ENCODE measurements at places on chromosomes 11 and 22.

DNA sequence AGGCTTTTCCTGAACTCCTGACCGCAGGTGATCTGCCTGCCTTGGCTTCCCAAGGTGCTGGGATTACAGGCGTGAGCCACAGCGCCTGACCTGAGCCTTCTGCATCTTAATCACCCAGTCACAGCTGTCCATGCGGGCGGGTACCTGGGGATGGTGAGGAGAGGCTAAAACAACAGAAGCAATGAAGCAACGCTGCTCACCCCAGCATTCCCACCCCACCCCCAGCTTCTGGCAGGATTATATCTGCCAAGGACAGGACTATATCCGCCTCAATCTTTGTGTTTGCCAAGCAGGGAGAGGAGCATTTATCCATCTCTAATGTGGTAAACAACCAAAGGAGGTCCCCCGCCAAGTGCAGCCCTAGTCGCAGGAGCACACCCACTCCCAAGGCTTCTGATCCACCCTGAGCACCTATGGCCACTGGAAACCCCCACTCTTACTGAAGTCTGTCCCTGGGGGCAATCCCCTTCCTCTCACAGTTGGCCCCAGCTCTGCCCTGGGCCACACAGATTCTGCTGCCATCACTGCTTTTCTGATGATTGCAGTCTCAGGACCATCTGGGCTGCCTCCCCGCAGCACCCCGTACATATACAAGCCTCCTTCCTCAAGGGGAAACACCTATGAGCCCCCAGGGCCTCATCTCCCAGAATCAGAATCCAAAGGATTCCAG lies 8.8 kb upstream of the LGALS2 start:
- DNase-seq = no peak
- no peak overlapping the region for H3K4me3 ChIP-seq
- H3K36me3 ChIP-seq = no peaks in the 10 kb centered on the region

- H3K36me3 ChIP-seq = no peaks in the 10 kb centered on the region
- no peak for DNase-seq
- H3K4me1 ChIP-seq = peaks cover 21% of the 10 kb centered on the region
- H3K4me3 ChIP-seq = no peak overlapping the region
Measured at GRCh38 chr22:50062509-50063135, 4.5 kb upstream of the TTLL8 start.

DNA sequence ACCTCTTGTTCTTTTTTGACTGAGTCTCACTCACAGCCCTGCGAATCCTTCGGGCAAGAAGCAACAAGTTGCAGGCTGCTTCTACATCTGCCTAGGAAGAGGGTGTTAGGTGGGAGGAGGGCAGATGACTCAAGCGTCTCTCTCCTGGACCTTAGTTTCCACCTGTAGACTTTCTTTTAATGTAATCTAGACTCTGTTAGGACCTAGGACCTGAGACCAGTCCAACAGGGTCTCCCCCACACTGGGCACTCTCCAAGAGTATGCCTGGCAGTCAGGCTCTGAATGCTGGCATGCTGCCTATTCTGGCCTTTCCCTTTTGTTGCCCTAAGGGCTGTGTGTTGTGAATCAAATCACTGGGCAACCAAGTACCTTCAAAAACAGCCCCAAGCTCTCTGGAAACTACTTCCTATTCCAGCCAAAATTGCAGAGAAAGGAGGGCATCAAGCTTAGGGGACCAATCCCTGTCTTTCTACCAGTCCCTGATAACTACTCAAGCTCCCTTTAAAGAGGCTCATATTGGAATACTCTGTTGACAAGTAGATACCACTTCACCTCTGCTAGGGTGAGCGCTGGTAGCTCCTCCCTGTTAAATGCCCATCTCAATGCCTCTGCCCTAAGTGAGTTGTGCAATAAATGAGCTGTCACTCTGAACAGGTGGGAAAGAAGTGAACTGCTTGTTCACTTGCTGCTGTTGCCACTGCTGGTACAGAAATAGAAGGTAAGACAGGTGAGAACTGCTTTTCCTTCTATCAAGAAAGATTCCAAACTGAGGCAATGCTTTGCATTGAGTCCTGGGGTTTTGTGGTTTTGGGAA lies at the start of gene BBOX1:
Gene BBOX1 (plus strand): TSS at position 514 of the 814 bp plus-strand sequence. CDS start 14,616 bp downstream, outside the sequence.
- H3K27ac ChIP-seq = no peak within 1 kb of the TSS
- no peaks in the 10 kb centered on the region for H3K4me1 ChIP-seq
- no peaks in the 10 kb centered on the region for H3K36me3 ChIP-seq
- no peaks in the 10 kb centered on the region for H3K27me3 ChIP-seq
- H3K4me3 ChIP-seq = no peak within 1 kb of the TSS

DNA sequence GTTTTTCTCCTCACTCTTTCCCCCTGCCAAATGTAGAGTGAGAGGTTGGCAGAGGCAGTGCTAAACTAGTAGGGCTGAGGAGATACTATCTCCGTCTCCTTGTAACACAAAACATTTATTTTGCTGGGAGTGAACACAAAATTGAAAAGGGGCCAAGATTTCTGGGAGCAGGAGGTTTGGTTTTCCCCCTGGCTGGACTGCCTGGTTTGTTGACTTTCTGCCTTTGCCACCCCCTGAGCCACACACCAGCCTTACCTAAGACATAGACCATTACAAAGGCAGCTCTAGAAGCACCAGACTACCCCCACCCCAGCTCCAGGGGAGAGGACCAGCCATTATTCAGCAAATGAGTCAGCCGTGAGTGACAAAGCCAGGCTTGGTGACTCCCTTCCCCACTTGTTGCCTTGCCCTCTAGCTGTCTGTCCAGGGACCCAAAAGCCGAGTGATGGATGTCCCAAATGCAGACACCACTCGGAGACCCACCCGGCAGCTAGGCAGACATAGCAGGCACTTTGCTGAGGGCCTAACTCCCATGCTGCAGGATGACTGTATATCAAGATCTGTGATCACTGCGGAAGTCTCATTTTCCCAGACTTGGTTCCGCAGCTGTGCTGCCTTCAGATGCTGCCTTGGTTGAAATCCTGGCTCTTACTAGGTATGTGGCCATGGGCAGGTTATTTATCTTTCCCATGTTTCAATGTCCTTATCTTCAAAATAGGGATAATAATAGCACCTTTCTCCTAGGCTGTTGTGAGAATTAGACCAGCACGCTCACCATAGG lies 17.7 kb upstream of the CDON start:
- peaks cover 25% of the 10 kb centered on the region for H3K4me1 ChIP-seq
- H3K36me3 ChIP-seq = no peaks in the 10 kb centered on the region
- no peak for DNase-seq
- peak overlapping the region; percentile 10 for H3K27ac ChIP-seq
- H3K27me3 ChIP-seq = no peaks in the 10 kb centered on the region

DNA sequence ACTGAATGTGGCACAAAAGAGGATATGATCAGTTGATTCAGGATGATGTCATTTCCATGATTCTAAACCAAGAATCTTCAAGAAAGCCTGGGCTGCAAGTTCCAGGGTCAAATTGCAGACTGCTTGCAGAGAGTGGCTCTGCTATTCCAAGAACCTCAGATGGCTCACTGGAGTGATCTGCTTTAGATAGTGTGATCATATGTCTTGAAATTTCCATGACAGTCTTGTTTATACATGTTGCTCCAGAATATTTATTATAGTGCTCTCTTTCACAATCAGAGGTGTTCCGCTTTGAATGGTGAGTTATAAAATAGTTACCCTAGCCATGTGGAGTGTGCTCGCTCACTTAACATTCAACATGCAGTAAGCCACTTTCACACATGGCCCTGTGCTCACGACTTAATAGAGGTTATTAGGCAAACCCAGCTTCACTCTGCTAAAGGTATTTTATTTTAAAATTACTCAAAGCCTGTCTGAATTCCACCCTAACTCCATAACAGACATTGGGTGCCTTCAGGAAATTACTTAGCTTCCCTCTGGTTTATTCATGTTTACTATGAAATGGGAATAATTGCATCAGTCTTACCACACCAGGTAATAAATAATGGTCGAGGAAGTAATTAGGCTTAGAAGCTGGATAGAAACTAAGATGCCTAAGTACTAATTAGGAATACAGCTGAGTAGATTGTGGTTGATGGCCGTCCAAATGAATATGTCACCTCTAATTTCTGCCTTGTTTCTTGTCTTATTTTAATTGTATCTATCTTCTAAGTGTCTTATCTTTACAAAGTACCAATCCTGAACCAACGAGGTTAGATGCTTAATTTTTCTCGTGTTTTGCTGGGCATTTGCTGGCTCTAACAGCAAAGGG lies 187.9 kb downstream of the ETS1 start:
- H3K27ac ChIP-seq = no peak overlapping the region
- no peaks in the 10 kb centered on the region for H3K4me1 ChIP-seq
- H3K36me3 ChIP-seq = no peaks in the 10 kb centered on the region

DNA sequence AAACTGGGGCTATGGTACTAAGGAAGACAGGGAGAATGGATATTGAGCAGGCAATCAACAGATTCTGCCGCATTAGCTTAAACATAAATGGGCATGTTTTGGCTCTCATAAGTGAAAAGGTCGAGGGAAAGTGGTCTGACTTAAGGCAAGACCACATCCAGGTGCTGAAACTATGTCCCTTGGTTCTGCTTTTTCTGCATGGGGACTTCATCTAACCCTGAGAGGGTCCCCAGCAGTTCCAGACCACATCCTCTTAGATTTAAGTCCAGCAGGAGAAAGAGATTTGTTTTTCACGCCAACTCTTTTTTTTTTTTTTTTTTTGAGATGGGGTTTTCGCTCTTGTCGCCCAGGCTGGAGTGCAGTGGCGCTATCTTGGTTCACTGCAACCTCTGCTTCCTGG lies 5.5 kb downstream of the RPS6KA4 start:
- no peaks in the 10 kb centered on the region for H3K27me3 ChIP-seq
- no peak overlapping the region for H3K27ac ChIP-seq
- no peak for DNase-seq
- H3K36me3 ChIP-seq = peaks cover 93% of the 10 kb centered on the region

Data from stomach (tissue), 19 donors.